Left renal pelvis (tissue), 4 donors: ENCODE measurements at places on chromosomes 4 and X. TPM values are rescaled to one million over a fixed set of nuclear protein-coding genes. Genes with fewer than 3 reads are reported as not detected.

DNA sequence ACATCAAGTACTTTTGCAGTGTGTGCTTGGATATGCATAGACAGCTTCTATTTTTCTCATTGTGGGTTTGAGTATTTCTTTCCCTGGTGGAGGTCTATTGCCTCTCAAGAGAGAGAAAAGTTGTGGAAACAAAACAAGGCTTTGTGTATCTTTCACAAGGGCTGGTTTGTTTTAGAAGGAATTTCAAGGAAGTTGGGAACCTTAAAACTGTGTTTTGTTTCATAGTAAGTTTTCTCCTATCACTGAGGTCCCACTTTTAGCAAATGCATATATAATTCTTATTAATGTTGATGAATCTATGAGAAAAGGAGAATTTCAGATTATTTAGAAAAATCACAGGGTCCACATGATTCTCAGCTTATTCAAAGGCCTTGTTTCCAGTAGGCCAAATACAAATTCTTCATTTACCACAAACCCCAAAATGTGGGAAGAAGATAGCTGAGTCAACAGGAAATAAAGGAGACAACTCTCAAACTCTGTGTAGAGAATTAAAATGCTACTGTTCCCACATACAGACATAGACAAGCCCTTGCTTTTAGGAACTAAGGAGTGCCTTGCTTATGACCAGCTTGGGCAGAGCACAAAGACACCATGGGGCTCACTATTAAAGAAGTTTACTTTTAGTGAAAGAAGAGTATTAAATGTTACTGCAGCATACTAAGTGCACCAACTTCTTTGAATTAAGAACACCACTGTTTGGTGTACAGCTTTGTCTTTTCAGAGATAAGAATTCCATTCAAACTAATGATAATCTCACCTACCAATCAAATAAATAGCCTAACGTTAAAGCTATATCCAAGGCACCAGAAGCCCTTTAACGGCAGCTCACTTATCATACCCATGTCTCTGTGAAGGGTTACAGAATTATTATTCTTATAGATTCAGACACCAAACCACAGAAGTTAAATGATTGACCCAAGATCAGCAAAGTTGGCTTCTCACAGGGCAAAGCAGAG is 177.4 kb upstream of the LEF1 start:
- no peak for DNase-seq

GRCh38 chr4:53477038-53477565 is 99.7 kb downstream of the FIP1L1 start:
- DNase-seq, result no peak

- no peak for DNase-seq
Observed at GRCh38 chr4:7503559-7504249, 69.0 kb upstream of the PSAPL1 start.

GRCh38 chr4:10877076-10877475 is 192.5 kb upstream of the CLNK start:
- no peak for DNase-seq

HAUS3 gene
- 19.0 TPM for polyA plus RNA-seq

RBM46 gene
- polyA plus RNA-seq, result 0.09 TPM
